NCI-H2227 treated with DMSO at 0.1 percent for 48 hours (cell line): ENCODE measurements at places on chromosomes 13 and 19.

DNA sequence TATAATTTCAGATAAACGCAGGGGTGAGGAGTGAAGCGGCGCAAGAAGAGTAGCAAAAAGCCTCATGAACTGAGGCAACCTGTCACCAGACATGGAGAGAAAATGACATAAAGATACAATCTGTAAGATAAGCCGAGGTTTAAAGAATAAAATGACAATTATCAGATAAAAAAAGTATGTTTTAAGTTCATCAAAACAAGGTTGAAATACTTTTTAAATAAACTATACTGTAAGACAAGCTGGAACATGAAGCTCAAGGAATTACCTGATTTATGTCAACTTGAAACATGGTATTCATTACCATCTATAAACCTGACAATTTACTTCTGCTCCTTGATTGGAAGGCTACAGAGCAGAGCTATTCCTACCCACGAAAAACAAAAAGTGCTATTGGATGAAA lies 61.6 kb downstream of the MYCBP2 start:
- no peak for DNase-seq

DNA sequence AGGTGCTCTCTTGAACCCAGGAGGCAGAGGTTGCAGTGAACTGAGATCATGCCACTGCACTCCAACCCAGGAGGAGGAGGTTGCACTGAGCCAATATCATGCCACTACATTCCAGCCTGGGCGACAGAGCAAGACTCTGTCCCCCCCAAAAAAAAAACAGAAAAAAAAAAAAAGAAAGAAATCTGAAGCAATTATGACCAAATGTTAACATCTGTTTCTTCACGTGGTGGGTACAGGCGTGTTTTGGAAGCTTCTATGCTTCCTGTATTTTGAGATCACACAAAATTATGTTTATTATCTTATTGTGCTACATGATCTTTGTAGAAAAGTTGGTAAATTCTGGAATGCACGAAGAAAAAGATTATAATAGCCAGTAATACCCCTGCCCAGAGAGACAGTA lies 2.7 kb upstream of the ACP5 start:
- DNase-seq: no peak

DNA sequence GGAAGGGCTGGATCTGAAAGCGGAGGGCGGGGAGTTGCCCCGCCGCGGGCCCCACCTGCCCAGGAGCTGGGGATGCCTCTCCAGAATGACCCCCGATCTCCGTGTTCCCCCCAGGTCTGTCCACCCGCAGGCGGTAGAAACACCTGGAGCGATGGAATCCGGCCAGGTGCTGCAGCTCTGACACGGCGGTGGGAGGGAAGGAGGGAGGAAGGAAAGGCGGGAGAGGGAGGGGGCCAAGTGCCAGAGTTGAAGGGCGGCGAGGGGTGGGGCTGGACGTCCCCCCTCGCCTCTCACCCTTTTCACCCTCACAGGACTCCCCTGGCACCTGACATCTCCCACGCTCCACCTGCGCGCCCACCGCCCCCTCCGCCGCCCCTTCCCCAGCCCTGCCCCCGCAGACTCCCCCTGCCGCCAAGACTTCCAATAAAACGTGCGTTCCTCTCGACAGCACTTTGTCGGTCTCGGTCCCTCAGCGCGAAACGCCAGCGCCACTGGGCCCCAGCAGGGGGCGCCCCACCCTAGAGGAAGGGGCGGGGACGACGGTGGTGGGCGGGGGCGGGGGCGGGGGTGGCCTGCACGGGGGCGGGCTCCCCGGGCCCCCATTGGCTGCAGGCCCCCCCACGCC lies 337 bp upstream of the FXYD7 start:
- DNase-seq: peak; percentile 83

GRCh38 chr19:4185413-4186086 lies 3.1 kb downstream of the ANKRD24 start:
- no peak for DNase-seq

- no peak for DNase-seq
Measured at GRCh38 chr13:83516781-83517180, 365.5 kb downstream of the SLITRK1 start.

- no peak for DNase-seq
Measured at GRCh38 chr19:10935371-10936059, 6.9 kb downstream of the TIMM29 start.

DNA sequence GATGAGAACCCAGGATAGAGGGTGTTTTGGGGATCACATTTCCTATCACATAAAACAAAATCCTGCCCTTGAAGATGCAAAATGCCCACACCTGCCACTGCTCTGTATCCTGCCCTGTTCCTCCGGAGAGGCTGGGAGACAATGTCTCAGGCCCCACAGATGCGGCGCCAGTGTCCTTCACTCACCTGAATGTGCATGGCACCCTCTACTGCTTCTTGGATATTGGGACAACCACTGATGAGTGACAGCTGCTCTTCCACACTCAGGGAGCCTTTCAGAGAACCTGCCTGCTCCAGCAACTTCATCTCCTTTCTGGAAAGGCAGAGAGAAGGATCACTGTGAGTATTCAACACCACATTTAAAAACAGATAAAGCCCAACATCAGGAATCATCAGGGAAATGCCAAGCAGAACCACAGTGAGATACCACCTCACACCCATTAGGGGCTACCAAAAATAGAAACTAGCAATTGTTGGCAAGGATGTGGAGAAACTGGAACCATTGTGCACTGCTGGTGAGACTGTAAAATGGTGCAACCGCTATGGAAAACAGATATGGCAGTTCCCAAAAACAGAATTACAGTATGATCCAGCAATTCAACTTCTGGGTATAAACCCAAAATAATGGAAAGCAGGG lies 36.4 kb downstream of the CRYL1 start:
- DNase-seq: no peak

- no peak for DNase-seq
Measured at GRCh38 chr19:615619-616018, 17.7 kb downstream of the POLRMT start.

- no peak for DNase-seq
Measured at GRCh38 chr19:55112777-55113569, 4.5 kb downstream of the PPP1R12C start.
